Tongue (tissue), 3 donors: ENCODE measurements at places on chromosomes 3 and 15. TPM values are rescaled to one million over a fixed set of nuclear protein-coding genes. Genes with fewer than 3 reads are reported as not detected.

CCRL2 gene
- total RNA-seq = 3.7 TPM

CHRNA5 gene
- 2.1 TPM for total RNA-seq

DUOXA2 gene
- 1.2 TPM for total RNA-seq

SLC2A2 gene
- total RNA-seq = not detected

TERC gene
- 179 TPM for total RNA-seq
